ENCODE measurements at places on chromosomes 1 and 21.

GRCh38 chr1:232009741-232010140 lies 383.2 kb downstream of the DISC1 start:
- no peak for DNase-seq

GRCh38 chr21:46438241-46438640 lies 20.4 kb upstream of the DIP2A start:
- DNase-seq = no peak

GRCh38 chr1:246338546-246338945 lies 168.5 kb downstream of the SMYD3 start:
- no peak for DNase-seq

- no peak for DNase-seq
Observed at GRCh38 chr1:4019147-4019521, 119.1 kb upstream of the C1orf174 start.

- no peak for DNase-seq
Observed at GRCh38 chr1:96588416-96588995, 133.1 kb upstream of the PTBP2 start.

DNA sequence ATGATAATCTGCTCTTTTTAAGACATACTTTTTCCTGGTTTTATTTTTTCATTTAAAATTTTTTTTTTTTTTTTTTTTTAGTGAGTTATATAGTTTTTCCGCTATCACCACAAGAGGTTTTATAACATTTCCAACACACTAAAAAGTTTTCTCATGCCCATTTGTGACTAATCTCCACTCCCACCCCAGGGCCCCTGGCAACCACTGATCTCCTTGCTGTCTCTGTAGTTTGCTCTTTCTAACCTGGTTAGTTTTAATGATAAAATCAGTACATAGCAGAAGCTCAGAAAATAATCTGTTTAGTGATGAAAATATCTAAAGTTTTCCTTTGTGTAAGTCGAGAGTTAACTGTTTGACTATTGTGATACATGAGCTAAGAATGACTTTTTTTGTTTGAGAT lies 41.8 kb downstream of the IARS2 start:
- no peak for DNase-seq

- no peak for DNase-seq
Observed at GRCh38 chr1:214990619-214991018, 91.9 kb upstream of the KCNK2 start.

GRCh38 chr1:45275054-45275453 lies 51.6 kb upstream of the HPDL start:
- no peak for DNase-seq

GRCh38 chr1:5744341-5744740 lies 247.9 kb downstream of the NPHP4 start:
- no peak for DNase-seq

GRCh38 chr1:199303035-199303434 lies 664.2 kb downstream of the PTPRC start:
- no peak for DNase-seq

GRCh38 chr1:99969260-99969728 lies 502 bp upstream of the SLC35A3 start:
- no peak for DNase-seq

- DNase-seq = no peak
Observed at GRCh38 chr1:230174041-230174440, 107.0 kb downstream of the GALNT2 start.

- no peak for DNase-seq
Observed at GRCh38 chr1:228922722-228923376, 187.6 kb downstream of the RHOU start.

DNA sequence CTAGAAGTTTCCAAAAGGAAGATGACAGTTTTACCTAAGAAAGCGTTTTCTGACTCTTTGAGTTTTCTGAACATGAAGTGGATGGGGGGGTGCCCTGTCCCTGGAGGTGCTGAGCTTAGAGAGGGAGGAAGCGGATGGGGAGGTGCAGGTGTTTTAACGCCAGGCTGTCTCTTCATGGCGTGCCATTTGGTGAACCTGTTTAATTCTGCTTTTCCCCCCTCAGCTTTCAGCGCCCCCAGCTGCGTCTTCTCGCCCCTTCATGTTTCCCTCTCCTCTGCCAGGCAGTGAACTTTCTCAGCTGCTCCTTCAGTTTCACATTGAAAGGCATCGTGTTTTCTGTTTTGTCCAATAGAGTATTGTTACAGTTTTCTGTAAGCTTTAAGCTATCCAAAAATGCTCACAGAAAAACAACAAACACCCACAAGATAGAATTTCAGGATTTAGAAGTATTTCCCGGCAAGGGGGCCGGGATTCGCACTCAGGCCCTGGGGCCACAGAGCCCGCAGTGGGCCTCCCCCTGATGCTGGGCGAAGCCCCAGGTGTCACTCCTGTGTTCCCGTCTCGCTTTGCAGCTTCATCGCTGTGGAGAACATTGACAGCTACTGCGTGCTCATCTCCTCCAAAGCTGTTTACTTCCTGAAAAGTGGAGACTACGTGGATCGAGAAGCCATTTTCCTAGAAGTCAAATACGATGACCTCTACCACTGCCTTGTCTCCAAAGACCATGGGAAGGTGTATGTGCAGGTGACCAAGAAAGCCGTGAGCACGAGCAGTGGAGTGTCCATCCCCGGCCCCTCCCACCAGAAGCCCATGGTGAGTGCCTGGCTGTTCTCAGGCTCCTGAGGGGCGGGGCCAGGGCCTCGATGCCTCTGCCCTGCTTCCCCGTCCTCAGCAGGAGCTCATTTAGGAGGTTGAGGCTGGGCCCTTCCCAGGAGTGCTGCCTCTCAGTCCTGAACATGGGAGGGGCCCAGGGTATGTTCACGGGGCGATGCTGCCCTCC lies 111.4 kb downstream of the DHRS3 start:
- no peak for DNase-seq

DNA sequence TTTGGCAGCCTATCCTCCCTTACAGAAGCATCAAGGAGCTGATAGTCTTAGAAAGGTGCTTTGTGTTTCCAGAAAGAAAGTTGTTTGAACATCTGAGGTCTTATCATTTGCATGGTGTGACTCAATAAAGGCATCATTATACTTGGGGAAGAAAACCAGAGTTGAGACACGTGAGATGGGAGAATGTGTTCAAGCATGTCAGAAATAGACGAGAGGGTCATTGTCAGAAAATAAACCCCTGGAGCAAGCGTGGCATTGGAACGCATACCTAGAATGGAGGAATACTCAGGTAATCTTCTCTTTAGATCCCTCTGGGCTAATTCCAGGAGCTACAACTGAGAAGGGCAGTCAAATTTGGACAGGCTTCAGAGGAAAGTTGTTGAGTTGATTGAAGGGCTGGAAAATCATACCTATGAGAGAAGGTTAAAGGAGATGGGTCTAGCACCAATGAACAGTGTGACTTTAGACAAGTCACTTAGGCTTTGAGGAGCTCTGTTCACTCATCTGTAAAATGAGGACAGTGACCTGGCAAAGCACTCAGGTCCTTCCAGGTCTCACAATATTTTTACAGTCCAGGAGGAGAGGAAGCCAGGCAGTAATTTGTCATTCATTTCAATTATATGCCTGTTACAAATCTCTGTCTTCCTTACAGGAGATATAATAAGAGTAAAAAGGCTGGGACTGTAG lies 101.3 kb upstream of the C1orf21 start:
- no peak for DNase-seq

- no peak for DNase-seq
Observed at GRCh38 chr1:177181280-177181630, 10.5 kb downstream of the BRINP2 start.

- DNase-seq = no peak
Observed at GRCh38 chr1:203217139-203217655, 12.3 kb downstream of the CHIT1 start.

GRCh38 chr1:113647164-113647563 lies 112.1 kb downstream of the PHTF1 start:
- no peak for DNase-seq

DNA sequence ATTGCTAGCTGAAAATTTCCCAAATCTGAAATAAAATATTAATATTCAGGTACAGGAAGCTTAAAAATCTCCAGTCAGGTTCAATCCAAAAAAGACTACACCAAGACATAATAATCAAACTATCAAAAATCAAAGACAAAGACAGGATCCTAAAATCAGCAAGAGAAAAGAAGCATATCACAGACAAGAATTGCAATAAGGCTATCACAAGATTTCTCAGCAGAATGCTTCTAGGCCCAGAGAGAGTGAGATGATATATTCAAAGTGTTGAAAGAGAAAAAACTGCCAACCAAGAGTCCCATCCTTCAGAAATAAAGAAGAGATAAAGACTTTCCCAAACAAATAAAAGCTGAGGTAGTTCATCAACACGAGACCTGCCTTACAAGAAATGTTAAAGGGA lies 5.0 kb upstream of the SELP start:
- DNase-seq = no peak

- DNase-seq = peak; percentile 52
Observed at GRCh38 chr1:39409055-39409816, 82.2 kb upstream of the BMP8A start.

DNA sequence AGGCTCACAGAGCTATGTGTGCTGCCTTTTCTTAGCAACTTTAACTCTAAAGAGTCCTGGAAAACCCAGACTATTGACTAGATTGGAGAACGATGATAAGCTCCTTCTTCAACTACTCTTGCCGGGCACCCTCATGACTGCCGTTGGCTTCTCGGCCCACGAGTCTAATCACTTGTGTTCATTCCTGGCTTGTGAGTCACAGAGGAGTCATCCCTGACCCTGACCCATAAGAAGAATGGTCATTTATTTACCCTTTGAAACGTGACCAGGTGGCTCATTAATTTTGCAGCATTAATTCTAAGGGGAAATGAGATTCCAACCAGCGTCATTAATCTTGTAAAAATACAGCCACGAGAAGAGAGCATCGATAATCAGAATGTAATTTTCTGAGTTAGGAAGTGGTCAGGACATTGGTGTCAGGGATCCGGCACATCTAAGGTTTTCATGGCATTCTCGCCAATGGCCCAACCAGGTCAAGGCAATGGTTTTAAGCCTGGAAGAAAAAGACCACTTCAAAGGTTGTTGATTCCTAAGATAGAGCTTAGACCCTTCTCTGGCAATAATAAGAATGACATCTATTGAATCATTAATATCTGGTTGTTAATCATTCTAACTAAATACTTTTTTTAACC lies 183.6 kb upstream of the RUNX1 start:
- DNase-seq = no peak

GRCh38 chr1:158687037-158687436 lies 522 bp upstream of the SPTA1 start:
- no peak for DNase-seq

- no peak for DNase-seq
Observed at GRCh38 chr21:37489553-37489952, 123.0 kb downstream of the DYRK1A start.

- no peak for DNase-seq
Observed at GRCh38 chr21:37195059-37195458, 72.1 kb downstream of the VPS26C start.

DNA sequence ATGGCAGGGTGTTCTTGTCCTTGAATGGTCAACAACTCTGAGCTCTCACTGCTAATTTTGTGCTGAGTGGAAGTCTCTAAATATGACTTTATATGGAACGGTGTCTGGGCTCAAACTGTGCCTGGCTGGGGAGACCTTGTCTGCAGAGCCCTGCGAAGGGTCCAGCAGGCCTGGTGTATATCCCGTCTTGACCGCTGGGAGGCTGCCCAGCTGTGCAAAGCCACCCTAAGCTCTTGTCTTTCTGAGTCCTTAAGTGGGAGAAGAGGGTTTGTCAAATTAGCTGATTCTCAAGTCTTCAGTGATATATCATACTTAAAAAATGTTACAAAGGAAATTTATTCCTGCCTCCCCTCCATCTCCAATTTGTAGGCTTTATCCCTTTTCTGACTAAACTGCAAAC lies 198.7 kb downstream of the KCNJ6 start:
- DNase-seq = no peak

DNA sequence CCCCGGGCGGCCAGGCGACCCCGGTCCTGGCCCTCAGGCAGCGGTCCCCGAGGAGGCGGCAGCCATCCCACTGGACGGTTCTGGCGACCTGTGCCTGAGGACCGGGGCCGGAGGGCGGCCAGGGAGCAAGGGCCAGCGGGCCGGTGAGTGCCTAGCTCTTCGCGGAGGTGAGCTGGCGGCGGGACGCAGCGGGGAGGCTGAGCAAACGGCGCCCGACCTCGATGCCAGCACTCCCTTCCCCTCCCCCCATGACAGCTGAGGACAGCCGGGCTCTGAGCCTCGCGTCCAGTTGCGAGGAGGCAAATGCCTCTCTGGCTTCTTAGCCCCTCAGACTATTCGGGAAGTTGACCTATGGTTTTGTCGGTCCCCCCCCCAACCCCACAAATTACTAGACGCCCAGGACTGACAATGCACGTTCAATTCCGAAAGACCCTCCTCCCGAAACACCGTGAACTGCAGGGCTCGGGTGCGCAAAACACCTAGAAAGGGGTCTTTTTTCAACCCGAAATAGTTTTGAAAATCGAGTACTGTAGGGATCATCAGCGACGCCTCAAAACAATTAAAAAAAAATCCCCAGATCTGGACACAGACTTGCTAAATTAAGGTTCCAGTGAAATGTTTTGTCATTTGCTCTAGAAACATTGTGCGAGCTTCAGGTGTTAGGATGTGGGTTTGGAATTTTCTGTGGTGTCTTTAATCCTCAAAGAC lies 8.3 kb downstream of the CDKN2C start:
- peak; percentile 46 for DNase-seq

DNA sequence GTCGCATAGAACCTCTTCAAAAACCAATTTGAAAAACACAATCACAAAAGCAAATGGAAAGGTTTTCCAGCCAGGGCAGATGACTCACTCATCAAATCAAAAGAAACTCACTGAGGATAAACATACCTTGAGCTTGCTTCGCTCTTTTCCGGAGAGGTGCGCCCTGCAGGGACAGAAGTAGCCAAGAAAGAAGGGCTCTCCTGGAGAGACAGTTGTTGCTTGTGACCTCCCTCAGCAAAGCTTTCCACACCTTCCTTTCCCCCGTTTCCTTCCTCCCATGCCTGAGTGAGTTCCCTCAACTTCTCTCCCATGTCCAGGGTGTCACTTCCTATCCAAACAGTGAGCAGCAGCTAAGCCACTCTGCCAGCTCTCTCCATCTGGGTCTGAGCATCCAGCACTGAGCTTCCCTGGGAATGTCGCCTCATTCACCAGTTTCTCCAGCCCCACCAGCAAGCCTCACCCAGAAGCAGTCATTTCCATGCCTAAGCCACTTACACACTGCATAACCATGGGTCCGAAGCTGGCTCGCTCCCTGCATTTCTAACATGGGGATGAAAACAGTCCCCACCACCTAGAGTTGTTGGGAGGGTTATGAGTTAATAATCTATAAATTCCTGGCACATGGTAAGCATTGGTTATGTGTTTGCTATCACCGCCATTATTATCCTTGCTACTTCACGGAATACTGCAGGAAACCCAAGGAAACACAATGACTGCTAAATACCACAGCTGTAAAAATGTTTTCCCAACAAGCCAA lies 75.0 kb downstream of the PTPN14 start:
- no peak for DNase-seq

DNA sequence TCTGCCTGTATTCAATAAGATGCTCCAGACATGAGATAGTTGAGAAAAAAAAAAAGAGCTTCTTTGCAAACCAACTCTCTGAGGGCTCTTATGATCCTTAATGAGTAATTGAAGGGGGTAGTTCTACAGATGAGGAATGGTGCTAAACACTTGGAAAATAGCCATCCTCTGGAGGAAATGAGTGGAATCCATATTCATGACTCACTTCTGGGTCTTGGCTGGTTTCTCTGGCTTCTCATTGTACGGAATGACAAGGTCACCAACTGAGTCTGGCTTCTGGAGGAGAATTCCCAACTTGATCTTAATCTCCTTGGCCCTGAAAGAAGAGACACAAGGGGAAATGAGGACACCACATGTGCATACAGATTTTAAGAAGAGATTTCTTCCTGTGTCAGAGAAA lies 34.7 kb downstream of the RGS5 start:
- no peak for DNase-seq

Data from frontal cortex (tissue), 4 donors.